ENCODE measurements at places on chromosomes 1 and 21.

DNA sequence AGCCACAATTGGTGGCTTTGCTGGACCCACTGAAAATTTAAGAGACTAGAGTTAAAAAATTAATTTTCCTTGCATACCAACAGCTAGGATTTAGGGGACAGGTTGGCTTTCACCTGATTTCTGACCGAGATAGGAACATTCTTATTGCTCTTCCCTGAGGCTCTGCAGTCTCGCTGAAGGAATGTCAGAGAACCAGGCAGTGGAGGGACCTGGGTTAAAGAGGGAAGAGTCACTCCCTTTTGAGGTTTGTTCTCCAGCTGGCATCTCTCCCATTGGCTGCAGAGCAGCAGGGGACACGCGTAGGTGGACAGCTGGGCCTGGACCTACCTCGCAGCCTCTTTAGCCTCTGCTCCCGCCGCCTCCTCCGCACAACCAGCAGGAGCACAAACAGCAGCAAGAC lies 207.5 kb downstream of the PCP4 start:
- no peak for DNase-seq

- no peak for DNase-seq
Measured at GRCh38 chr1:160112357-160112756, 3.2 kb upstream of the ATP1A2 start.

DNA sequence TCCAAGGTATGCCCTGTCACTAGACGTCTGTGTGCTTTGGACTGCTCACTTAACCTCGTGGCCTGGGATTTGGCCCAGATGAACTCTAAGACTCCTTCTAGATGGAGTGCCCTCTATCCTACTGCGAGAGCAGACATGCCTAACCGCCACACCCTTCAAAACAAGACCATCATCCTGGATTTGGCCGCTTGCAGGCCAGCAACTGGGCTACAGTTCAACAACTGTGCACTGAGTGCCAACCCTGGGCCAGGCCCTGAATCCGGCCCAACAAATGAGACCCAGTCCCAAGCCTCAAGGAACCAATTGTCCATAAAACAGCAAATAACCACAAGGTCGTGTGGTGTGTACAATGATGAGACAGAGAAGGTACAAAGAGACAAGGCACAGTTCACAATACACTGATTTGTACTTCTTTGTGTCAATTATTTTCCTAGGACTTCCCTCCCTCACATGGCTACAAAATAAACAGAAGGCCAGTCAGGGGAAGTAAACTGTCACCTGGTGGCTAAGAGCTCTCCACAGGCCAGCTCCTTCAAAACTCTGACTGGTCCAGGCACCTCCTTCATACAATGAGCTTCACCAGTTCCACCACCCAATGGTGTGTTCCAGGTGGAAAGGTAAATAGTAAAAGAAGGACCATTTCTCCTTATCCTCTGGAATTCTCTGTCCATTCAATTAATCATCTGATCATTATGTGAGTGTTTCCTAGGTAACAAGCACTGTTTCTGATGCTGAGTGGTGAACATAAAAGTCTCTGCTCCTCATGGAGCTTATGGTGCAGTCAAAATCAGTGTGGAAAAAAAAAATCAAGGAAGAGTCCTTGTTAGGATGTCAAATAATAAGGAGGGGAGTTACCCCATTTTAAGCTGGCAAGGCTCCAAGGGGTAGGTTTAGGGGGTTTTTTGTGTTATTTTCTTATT lies 60.4 kb downstream of the CAPZB start:
- no peak for DNase-seq

DNA sequence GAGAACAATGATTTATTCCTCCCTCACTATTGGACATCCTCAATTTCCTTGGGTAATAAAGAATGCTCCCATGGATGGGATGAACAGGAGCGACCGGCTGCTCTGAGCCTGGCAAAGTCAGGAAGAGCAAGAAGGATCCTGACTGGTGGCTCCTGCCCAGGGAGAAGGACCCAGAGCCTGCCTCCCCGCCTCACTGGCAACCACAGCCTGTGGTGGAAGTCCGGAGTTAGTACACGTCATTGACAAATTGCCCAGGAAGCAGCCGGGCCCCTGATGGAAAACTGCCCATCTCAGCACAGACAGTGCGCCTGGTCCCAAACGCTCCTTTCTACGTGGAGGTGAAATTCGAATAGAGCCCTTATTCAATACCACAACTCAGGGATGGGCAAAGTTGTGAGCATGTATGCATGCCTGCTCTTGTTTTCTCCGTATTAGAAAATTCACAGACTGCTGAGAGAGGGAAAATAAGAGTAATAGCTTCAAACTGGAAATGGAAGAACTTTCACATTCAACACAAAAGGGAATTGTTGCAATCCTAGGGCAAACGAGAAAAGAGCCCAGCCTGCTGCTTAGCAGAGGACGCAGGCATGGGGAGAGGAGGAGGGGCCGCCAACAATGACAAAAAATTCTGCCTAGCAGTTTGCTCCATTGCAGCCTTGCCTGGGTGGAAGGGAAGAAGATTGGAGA lies 397.1 kb upstream of the VAMP3 start:
- no peak for DNase-seq

- no peak for DNase-seq
Measured at GRCh38 chr1:206497363-206497762, 10.0 kb upstream of the RASSF5 start.

DNA sequence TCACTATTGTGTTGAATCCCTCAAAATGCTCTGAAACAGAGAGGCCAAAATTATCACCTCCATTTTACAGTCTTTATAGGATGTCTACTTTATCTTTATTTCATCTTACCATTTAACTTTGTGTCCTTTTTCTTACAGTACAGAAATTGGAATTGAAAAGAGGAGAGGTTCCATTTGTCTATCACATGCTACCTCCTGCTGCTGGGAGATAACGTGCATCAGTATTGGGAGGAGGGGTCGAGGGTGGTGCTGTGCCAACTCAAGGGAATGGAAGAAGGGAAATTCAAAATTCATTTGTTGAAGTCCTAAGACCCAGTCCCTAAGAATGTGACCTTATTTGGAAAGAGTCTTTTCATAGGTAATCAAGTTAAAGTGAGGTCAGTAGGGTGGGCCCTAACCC lies 85.3 kb downstream of the HHIPL2 start:
- DNase-seq: no peak

GRCh38 chr1:59520827-59521418 lies 224.0 kb downstream of the FGGY start:
- DNase-seq: no peak

GRCh38 chr1:60847855-60848582 lies 234.3 kb upstream of the NFIA start:
- DNase-seq: no peak

DNA sequence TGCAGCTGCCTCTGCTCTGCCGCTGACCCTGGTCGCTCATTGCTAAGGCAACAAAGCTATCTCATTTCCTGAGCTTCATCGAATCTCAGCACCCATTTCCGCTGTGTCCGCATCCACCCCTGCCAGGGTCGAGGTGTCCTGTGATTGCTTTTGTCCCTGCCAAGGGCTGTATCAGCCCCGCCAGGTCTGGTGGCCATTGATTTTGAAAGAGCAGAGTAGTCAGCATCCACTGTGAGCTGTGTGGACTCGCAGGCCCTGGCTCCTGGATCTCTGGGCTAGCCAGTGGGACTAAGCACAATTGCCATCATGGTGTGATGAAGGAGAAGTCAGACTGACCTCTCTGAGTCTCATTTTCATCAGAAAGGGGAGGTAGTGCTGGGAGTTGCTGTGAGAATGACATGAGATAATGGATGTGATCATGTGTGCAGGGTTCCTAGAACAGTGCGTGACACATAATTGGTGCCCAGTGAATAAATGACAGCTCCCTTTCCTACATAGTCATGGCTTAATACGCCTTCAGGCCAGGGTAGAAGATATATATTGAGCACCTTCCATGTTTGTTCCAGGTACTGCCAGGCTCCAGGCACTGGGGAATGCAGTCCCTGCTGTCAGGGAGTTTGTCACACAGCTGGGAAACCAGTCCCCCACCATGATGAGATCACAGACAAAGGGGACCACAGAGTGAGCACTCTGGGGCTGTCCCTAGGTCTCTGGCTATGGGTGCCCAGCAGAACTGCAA lies 32.1 kb downstream of the NAV1 start:
- DNase-seq: no peak

DNA sequence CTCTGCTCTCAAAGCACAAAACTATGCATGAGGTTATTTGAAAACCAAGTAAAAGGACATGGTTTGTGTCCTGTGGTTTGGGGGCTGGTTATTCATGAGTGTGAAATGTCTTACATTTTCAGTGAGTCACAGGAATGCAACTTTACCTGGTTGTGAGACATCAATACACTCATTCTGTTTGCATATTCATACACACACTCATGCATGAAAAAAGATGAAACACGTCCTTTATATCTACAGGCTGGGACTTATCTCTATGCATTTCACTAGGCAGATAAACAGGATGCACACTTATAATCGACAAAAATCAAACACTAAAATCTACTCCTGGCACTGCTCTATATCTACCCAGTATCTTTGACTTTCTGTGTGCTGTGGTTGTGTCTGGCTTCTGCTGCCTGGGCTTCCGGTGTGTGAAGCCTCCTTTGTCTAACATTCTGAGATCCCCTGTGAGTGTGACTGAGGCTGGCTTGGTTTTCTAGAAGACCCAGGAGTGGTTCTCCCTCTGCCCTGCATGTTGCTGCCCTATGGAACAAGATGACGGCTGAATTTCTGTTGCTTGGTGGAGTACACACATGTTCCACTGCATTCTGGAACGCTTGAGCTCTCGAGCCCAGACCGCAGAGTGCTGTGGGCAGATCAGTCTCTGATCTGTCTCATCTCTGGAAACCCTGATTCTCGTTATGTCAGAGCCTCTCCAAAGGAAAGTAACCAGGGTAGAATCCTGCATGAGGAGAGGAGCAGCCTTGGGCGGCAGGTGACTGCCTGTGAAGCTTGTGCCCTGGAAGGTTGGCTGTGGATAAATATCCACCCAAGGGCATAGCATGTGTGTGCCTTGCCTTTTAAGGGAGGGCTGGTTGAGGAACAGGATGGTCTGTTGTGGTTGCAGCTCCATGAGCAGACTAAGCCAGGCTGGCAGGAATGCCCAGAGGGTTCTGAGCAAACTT lies 19.7 kb upstream of the FASLG start:
- no peak for DNase-seq

DNA sequence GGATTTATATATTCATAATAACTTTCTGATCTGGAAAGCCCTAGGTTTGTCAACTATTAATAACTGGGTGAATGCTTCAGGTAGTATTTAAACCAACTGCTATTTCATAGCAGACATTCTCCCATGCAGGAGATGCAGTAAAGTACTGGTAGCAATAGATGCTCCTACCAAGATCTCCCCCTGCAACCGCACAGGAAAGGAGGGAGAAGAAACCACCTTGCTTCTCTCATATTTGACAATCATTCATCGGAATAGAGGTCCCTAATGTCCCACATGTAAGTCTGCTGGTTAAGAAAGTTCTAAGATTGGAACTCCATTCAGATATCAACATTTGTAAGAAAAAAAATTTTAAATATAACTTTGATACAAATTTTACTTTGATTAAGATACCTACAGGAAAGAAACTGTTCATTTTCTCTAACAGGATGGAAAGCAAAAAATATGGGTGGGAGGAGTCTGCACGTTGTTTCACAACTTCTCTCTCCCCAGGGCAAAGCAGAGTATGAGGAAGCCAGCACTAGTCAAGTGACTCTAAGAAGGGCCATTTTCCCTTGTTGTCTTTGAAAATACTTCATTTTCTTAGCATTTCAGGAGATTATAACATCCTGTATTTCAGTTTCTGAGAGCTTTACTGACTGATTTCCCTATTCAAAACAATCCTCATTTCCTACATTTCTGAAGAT lies at the start of gene PYHIN1:
Gene PYHIN1, plus strand, starts transcription at position 498 of the 683 bp plus-strand sequence. CDS start 5,359 bp downstream, outside the sequence.
- DNase-seq: no peak

DNA sequence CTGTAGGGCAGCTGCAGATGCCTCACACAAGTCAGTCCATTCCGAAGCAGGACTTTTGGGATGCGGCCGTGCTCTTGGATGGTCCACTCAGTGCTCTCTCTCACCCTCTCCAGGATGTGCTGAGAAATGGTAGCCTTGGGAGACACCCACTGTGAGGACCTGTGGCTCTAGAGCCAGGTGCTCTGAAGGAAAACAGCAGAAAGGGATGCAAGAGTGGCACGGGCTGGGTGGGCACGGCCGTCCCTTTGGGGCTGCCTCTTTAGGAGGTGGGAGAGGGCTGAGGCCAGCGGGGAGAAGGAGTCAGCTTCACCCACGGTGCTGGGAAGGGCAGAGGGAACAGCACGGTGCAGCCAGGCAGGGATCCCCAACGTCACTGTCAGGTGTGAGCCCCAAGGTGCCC lies 106.1 kb downstream of the RIPK4 start:
- DNase-seq: no peak

DNA sequence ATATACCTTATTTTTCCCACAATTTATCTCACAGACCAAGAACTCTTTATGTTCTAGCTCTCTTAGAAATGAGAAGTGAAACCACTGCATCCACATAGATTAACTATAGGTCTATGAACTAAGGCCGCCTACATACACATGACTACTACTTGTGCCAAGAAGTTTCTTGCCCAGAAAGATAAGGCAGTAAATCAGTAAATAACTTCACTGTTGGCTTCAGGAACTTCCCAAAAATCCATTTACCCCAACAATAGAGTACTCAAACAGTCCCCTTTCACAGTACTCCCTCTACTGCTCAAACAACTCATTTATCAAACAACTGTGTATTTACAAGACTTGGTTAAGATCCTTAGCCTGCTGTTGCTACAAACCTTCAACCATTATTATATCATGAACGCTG lies 96.5 kb downstream of the NME7 start:
- DNase-seq: peak; percentile 9

DNA sequence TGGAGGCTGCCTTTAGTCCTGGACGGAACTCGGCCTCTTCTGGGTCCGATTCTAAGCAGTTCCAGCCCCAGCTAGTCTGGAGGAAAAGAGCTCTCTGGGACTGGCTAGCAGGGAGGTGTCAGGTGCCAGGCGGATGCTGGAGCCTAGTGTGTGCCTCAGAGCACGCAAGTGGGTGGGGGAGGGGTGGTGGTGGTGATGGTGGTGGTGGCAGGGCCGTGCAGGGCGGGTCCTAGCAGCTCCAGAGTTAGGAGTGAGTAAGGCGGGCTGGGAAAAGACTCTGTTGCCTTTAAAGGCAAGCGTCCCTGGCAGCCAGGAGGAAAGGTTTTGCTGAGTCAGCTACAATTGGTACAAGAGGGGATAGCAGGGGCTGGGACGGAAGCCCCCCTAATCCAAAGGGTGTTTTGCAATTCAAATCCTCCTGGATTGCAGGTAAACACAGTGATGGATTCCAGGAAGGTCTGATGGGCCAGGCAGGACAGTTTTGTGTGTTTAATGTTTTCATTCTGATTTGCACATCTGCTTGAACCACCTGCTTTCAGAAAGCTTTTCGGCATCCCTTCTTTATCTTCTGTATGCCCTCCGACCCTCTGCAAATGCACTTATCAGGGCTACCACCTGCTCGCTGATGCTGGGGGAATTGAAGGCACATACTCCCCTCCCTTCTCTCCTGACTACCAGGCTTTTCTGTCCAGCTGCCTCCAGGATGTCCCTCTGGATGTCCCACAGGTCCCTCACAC lies 4.1 kb upstream of the SLC2A1 start:
- DNase-seq: no peak

DNA sequence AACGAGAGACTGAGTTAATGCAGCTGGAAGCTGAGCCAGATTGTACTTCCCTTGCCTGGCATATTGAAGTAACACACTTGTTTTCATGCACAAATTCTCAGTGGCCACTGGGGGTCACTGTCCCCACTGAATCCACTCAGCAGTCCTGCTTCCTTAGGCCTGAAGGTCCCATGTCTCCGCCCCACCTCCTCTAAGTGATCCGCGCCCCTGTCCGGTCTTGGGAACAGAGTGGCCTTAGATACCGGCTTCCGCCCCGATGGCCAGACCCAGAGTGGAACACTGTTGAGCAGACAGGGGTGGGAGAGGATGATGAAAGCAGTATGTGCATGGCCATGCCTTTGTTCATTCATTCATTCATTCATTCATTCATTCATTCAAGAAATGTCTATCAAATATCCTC lies 34.8 kb downstream of the CHAF1B start:
- DNase-seq: peak; percentile 76

Data from GM19239 (cell line).